CD4-positive, alpha-beta T cell treated with Interleukin-1 beta for 1 hour (primary cell): ENCODE measurements at places on chromosomes 3 and 15.

DNA sequence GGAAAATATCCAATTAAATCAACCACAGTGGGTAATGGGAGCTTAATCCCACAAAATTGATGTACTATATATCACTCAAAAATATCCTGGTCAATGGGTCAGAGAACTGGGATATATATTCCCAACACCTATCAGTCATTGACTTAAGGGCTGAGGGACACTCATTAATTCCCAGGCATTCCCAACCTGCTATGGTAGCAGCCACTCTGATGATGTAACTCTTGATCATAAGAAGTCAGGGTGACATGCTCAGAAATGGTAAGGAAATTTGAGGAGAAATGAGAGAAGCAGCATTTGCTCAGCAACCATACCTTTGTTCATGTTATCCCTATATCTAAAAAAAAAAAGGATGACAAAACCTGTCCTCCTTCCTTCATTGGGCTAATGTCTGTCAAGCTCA lies 3.1 kb upstream of the PLOD2 start:
- no peak for DNase-seq

DNA sequence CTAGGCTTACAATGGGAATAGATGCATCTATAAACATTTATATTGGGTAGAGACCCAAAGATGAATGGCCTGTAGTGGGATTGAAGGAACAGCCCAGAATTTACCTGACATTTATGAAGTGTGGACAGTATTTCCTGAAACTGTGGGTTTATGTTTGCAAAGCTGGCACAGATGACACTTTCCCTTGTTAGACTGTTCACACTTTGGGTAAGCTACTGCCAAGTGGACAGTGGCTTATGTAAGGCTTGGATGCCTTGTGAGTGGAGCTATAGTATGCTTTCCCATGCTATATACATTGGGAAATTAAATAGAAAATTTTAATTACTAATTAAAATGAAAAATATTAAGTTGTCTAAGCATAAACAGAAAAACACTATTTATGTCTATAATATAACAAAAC lies 48.5 kb downstream of the STARD9 start:
- DNase-seq: no peak

- DNase-seq: no peak
Observed at GRCh38 chr3:36964331-36964730, 19.5 kb upstream of the TRANK1 start.

DNA sequence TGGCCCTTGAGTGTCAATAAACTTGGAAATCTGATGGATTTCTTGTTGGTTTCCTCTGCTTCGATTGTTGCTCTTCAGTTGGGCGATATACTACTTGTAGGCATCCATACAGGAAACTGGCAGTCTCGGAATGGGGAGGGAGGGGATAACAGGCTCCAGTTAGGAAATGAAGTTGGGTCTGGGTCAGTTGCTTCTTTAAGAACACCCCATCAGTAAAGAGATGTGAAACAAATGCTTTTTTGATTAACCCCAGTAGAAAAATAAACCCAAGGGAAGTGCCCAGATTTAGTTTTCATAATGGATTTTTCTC lies 681 bp downstream of the CHMP2B start:
- no peak for DNase-seq

DNA sequence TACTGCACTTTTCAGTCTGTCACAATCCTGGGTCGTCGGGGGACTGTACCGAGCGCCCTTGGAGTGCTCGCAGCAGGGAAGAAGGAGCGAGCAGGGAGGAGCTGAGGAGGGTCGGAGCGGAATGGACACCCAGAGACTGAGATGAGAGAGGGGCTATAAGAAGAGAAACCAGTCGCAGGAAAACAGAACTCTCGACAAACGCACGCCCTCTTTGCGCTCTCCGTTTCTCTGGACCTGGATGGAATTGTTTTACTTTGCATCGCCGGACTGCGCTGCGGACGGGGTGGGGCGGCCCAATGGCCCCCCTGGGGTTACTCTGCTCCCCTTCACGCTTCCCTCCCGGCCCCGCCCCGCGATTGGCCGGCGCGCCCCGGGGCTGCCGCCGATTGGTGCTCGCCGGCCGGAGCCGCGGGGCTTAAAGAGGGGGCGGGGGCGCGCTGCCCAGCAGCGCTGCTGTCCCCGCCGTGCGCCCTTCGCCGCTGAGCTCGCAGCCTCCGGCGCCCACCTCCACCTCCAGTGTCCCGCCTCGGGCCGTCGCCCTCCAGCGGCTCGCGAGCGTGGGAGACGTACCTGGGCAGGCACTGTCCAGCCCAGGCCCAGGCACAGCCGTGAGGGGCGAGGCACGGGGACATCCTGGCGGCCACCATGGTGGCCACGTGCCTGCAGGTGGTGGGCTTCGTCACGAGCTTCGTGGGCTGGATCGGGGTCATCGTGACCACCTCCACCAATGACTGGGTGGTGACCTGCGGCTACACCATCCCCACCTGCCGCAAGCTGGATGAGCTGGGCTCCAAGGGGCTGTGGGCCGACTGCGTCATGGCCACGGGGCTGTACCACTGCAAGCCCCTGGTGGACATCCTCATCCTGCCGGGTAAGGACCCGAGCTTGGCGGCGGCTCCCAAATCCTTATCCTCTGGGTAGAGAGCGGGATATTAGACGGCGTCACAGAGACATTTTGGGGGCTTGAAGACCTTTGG lies at the start of gene CLDN11:
Gene CLDN11, plus strand, starts transcription at position 447 of the 977 bp plus-strand sequence. Its CDS starts 199 bp downstream, at position 646.
- DNase-seq: no peak

DNA sequence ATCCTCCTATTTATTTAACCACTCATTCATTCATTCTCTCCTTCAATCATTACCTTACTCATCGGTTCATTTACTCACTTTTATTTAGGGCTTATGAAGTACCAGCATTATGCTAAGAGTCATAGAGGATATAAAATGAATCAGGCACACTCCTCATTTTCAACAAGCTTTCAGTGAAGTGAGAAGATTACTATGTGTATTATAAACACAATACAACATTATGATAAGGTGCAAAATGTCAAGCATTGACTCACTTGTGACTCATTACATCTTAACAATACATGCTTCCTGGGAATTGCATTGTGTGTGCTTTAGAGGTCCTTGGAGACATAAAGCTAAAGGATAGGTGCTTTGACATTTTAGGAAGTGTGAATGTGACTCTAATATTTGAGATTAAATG lies 60.4 kb downstream of the PLAAT1 start:
- DNase-seq: no peak

DNA sequence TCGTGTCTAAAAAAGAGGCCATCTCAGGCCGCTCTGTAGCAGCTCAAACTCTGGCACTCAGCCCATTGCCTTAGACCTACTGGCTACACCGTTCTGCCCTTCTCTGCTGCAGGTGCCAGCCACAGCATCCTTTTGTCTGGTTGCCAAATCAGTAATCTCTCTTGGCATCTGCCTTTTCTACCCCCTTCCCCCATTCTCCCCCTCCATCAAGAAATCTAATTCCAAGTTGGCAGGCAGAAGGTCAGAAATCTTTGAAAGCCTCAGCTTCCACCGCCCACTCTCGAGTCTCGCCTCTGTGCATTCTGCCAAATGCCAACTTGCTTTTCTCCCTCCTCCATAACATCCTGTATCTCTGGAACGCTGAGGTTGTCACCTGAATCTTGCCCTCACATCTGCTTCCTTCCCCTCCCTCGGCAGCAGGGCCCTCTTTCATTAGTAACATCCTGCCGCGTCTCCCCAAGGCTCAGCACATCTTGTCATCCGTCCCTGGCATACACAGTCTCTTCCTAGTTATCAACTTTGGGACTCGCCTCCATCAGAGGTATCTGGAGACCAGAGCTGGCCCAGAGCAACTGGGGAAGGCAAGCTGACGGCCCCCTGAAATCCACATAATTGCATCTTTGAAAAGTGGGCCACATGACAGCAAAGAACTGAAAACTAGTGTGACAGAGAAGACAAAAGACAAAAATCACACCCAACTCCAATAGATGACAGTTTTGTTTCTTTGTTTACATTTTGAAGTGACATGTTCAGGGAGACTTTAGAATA lies 312.0 kb upstream of the CCDC54 start:
- no peak for DNase-seq
